ENCODE measurements at places on chromosomes 1 and 21. TPM values are rescaled to one million over a fixed set of nuclear protein-coding genes. Genes with fewer than 3 reads are reported as not detected.

DNA sequence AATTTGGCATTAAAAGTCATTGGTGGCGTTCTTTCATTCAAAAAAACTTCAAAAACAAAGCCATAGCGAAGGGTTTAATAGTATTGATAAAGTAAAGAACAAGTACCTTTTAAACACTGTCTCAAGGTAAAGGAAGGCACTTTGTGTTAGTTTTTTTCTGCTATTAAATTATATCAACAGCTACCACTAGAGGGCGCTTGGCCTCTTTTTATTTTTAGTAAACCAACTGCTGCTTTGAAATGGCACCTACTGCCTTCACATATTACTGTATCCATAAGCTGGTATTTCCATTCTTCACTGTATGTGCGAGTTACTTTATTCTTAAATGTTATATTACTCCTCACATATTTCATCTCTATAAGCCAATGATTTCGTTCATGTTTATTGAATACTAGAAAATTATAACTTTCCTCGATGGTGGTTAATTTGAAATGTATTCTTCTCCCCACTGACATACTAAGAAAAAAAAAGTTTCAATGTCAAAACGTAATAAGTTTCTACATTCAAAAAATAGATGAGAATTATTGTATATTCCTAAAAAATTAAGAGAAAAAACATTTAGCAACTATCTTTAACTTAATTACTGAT is 125.7 kb upstream of the CXADR start:
- no peak overlapping the region for H3K4me3 ChIP-seq
- H3K27ac ChIP-seq: no peak overlapping the region
- no peaks in the 10 kb centered on the region for H3K4me1 ChIP-seq
- no peaks in the 10 kb centered on the region for H3K27me3 ChIP-seq
- H3K36me3 ChIP-seq: no peaks in the 10 kb centered on the region
- no peak for DNase-seq

GRCh38 chr1:91582431-91582921 is 81.8 kb downstream of the CDC7 start:
- H3K4me3 ChIP-seq: no peak overlapping the region
- H3K27ac ChIP-seq: no peak overlapping the region
- no peaks in the 10 kb centered on the region for H3K27me3 ChIP-seq
- H3K36me3 ChIP-seq: no peaks in the 10 kb centered on the region
- no peak for DNase-seq

Gene TIE1
- 65.3 TPM for total RNA-seq

DNA sequence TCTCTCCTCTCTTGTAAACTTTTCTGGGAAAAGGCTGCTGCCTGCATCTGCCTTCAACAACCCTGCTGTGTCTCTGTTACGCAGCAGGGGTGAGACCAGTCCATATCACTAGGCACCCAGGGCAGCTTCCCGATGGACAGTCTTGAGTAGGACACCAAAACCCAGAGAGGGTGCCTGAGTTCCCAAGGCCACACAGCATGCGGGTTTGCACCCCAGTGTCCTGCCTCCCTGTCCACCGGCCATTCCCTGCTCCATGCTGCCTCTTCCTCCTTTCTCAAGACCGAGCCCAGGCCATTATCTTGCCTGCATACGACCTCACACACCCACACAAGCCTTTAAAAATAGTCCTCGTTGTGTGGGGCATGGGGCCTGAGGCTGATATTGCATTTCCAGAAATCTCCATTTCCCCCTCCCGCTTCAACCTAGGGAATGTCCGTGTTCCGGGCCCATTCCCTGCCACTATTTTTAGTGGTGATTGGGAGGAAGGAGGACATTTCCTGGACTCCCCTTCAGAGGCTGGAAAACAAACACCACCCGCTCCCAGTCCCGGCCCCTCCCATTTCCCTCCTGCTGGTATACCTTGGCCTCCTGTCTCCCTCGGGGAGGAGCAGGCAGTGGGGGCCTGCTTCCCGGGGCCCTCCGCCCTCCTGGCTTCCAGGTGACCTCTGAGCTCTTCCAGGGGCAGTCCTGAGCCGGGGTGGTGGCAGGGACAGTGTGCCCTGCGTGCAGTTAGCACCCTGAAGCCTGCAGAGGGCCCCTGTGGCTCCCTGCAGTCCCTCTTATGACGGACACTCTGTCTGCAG is 132.4 kb upstream of the TMEM51 start:
- no peaks in the 10 kb centered on the region for H3K36me3 ChIP-seq
- DNase-seq: no peak
- no peaks in the 10 kb centered on the region for H3K27me3 ChIP-seq
- no peak overlapping the region for H3K27ac ChIP-seq
- no peak overlapping the region for H3K4me3 ChIP-seq

Gene RXRG
- total RNA-seq: 2.2 TPM

DNA sequence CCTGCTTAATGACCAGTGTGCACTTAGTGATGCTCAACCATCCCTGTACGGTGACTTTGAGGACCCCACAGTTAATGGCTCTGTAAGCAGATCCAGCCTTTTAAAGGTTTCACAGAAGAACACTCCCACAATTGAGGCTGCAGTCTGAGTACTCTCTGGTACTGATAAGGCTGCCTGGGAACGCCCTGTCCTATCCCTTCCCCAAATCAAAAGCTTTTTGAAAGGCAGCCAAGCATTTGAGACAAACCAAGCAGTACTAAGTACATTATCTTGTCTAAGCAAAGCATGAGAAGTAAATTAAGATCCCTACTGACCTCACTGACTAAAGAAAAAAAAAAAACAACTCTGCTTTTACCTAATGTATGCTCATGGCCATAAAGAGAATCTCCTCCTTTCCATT is 60.7 kb downstream of the SH3GLB1 start:
- DNase-seq: no peak
- no peaks in the 10 kb centered on the region for H3K36me3 ChIP-seq
- no peaks in the 10 kb centered on the region for H3K4me1 ChIP-seq
- no peak overlapping the region for H3K27ac ChIP-seq

GRCh38 chr1:98906809-98907208 is 97.9 kb downstream of the PLPPR5 start:
- DNase-seq: no peak
- H3K27me3 ChIP-seq: no peaks in the 10 kb centered on the region
- no peaks in the 10 kb centered on the region for H3K36me3 ChIP-seq
- H3K27ac ChIP-seq: no peak overlapping the region
- no peak overlapping the region for H3K4me3 ChIP-seq
- no peaks in the 10 kb centered on the region for H3K4me1 ChIP-seq

Gene KIRREL1
- 102 TPM for total RNA-seq

Data from aorta (tissue), 5 donors.